ENCODE measurements at places on chromosomes 13 and 19.

DNA sequence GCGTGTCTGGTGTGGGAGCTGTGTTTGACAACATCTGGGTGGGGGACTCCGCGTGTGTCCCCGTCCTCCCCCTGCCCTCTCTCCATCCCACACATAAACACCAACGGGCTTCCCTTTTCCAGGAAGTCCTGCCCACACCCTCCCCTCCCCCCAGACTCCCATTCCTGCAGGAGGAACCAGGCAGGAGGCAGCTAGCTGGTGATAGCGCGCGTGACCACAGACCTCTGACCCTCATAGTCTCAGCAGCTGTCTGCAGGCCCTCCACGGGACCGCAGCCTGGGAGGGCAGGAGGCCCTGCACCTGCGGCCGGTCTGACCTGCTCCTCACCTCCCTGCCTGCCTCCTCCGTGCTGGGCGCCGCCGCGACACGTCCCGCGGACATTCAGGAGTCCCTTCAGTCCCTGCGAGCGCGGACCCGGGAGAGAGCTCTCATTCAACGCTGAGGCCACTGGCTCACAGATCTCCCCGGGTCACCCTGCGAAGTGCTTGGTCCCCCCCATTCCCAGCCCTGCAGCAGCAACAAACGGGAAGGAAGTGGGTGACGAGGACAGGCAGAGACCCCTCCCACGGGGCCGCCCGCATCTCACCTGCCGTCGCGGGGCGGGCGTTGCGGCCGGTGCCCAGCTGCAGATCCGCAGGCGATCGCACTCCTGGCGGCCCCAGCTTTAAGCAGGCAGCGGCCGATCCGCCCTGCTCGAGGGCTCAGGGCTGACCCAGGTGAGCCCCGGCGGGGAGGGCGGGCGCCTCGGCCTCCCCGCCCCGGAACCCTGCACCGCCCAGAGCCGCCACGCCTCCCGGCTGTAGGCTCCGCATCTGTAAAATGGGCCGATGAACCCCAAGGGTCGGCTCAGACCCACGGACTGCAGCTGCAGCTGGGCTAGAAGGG lies 1.1 kb upstream of the ACP5 start:
- H3K27me3 ChIP-seq = peaks cover 7% of the 10 kb centered on the region
- DNase-seq = no peak
- H3K27ac ChIP-seq = peak overlapping the region; percentile 35
- peaks cover 4% of the 10 kb centered on the region for H3K4me1 ChIP-seq

DNA sequence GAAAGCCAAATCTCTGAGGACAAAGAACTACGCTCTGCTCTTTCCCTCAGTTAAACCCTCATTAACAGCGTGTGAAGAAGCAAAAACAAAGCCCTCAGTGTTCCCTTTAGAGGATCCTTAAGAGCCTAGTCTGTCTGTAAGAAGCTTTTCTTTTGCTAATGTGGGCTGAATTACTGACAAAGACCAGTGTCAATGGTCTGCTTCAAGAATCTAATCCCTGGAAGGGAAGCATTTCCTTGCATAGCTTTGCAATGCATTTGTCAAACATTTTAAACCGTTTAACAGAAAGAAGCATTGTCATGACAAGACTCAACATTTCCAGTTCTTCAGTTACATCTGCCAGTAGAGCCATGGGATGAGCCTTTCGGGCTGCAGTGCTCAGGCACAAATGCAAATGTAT lies 64.9 kb downstream of the EDNRB start:
- peak overlapping the region; percentile 71 for H3K4me3 ChIP-seq
- peak overlapping the region; percentile 99 for H3K27ac ChIP-seq
- H3K4me1 ChIP-seq = peaks cover 50% of the 10 kb centered on the region
- peaks cover 8% of the 10 kb centered on the region for H3K36me3 ChIP-seq
- no peaks in the 10 kb centered on the region for H3K27me3 ChIP-seq
- DNase-seq = no peak

GRCh38 chr13:18944501-18945068 lies 237.0 kb downstream of the TUBA3C start:
- no peak overlapping the region for H3K4me3 ChIP-seq
- H3K4me1 ChIP-seq = no peaks in the 10 kb centered on the region
- DNase-seq = no peak

DNA sequence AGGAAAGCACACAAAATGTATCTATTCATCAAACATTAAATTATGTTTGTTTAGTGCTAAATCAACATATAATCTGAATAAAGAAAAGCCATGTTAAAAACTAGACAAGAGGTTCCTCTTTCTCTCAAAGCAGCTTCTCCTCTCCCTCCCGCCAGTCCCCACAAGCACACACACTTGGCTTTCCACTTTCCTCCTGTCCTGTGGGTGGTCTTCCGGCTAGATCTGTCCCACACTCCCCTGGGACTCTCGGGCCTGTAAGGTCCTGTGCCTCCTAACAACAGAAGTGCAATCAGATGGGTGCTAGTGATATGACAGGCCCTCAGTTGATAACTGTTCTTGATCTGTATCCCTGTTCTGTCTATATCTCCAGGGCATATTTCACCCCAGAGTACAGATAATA lies 45.6 kb upstream of the RAP2A start:
- H3K4me1 ChIP-seq = no peaks in the 10 kb centered on the region
- no peak for DNase-seq
- H3K36me3 ChIP-seq = peaks cover 9% of the 10 kb centered on the region

DNA sequence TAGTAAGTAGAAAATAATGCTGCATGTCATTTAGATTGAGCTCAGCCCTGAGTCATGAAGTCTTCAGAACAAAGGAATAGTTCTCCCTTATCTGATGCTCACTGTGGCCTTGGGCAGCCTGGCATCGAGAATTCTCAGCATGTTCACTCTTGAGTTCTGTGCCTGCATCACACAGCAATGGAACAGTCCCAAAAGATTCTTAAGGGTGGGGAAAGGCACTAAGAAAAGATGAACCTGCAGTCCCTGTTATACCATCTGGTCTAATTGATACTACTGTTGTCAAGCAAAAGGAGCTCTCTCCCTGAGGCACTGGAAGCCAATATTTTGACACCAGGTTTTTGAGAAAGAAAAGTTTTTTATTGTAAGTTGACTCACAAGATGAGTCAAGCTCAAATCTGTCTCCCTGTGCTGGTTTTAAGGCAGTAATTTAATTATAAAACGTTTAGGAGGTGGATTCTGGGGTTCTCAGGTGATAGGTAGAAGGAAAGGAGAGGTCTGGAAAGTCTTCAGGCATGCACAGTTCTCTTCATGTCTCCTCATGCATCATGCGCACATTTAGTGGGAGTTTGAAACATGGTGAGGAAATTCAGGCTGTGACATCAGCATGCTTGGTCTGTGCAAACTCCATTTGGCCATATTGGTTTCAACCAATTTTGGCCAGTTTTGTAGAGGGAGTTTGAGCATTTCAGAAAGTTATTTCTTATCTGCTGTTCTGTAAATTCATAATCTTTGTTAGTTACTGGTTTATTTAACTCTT lies 38.1 kb upstream of the ZNF766 start:
- DNase-seq = no peak
- no peak overlapping the region for H3K4me3 ChIP-seq
- H3K4me1 ChIP-seq = no peaks in the 10 kb centered on the region
- peaks cover 17% of the 10 kb centered on the region for H3K36me3 ChIP-seq
- no peak overlapping the region for H3K27ac ChIP-seq

- H3K27me3 ChIP-seq = peaks cover 13% of the 10 kb centered on the region
- H3K36me3 ChIP-seq = peaks cover 2% of the 10 kb centered on the region
- H3K4me3 ChIP-seq = peak overlapping the region; percentile 99
- H3K27ac ChIP-seq = peak overlapping the region; percentile 99
- DNase-seq = no peak
Measured at GRCh38 chr19:1651568-1652291, 685 bp downstream of the TCF3 start.

GRCh38 chr19:10617409-10618121 lies 7.8 kb upstream of the SLC44A2 start:
- H3K4me3 ChIP-seq = no peak overlapping the region
- no peak for DNase-seq
- no peaks in the 10 kb centered on the region for H3K36me3 ChIP-seq
- no peaks in the 10 kb centered on the region for H3K27me3 ChIP-seq
- H3K27ac ChIP-seq = no peak overlapping the region

Data from neural crest cell (in vitro differentiated cells).